ENCODE measurements at places on chromosomes 3 and 15. TPM values are rescaled to one million over a fixed set of nuclear protein-coding genes. Genes with fewer than 3 reads are reported as not detected.
A peak's percentile ranks its signal among the peaks of the same experiment; 100 is the strongest.

DNA sequence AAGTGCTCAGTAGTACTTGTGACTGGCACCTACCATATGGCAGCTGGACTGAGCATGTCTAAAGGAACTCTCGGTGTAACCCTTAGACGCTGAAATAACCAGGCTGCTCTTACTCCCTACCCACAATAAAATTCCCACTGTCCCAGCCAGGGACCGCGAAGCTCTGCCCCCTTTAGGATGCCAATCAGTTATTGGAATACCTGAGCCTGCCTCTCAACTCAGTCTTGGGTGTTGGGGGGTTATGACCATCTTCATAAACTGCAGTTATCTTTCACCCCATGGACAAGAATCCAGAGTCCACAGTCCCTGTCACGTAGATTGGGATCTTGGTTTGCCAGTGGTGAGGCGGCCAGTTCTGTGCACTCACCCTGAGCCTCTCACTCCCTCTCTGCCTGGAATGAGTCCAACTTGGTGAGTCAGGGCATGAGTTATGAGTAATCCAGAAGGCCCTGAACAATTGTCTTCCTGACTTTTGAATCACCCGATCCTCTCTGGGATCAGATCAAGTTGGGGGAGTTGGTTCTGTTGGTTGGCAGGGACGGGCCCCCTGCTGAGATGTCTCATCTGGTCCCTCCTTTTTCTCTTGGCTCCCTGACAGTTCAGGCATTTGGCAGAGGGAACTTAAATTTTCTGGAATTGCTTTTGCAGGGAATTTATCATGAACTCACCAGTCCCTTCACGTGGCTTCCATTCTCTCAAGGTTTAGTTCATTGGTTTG is 120.1 kb upstream of the UBE2E1 start:
- no peak for DNase-seq
- peaks cover 4% of the 10 kb centered on the region for H3K36me3 ChIP-seq
- no peak overlapping the region for H3K4me3 ChIP-seq
- H3K27me3 ChIP-seq, result no peaks in the 10 kb centered on the region
- no peak overlapping the region for H3K27ac ChIP-seq

- H3K4me3 ChIP-seq, result peak overlapping the region; percentile 92
- H3K27ac ChIP-seq, result peak overlapping the region; percentile 73
- H3K36me3 ChIP-seq, result peaks cover 3% of the 10 kb centered on the region
- DNase-seq, result no peak
- H3K27me3 ChIP-seq, result no peaks in the 10 kb centered on the region
These were observed 1.4 kb downstream of the CRTAP start for GRCh38 chr3:33115024-33115768.

- no peak overlapping the region for H3K4me3 ChIP-seq
- H3K27me3 ChIP-seq, result no peaks in the 10 kb centered on the region
- H3K4me1 ChIP-seq, result no peaks in the 10 kb centered on the region
- no peak for DNase-seq
- H3K27ac ChIP-seq, result no peak overlapping the region
- no peaks in the 10 kb centered on the region for H3K36me3 ChIP-seq
These were observed 425.2 kb downstream of the ZBTB20 start for GRCh38 chr3:114721864-114722263.

DNA sequence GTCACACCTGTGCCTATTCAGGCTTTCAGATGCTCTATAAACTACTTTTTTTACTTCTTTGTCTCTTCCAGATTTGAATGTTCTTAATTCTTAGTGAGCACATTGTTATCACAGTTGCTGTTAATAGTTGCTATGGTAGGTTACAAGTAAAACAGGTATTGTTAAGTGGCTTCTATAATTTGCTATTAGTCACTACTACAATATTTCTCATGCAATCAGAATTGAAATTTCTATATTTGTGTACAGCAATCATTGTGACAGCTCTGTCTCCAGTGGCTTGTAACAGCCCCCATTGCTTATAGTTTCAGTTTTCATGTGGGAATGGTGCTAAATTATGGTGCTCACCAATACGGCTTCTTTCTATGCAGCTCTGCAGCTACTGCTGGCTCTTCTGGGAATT is 318.4 kb upstream of the GOLIM4 start:
- no peak for DNase-seq
- no peak overlapping the region for H3K4me3 ChIP-seq
- peaks cover 5% of the 10 kb centered on the region for H3K36me3 ChIP-seq
- H3K27me3 ChIP-seq, result no peaks in the 10 kb centered on the region
- H3K27ac ChIP-seq, result no peak overlapping the region

GRCh38 chr3:101229681-101230080 is 90.7 kb downstream of the IMPG2 start:
- H3K27me3 ChIP-seq, result no peaks in the 10 kb centered on the region
- no peak overlapping the region for H3K27ac ChIP-seq
- no peak for DNase-seq
- peaks cover 4% of the 10 kb centered on the region for H3K36me3 ChIP-seq
- H3K4me1 ChIP-seq, result no peaks in the 10 kb centered on the region
- H3K4me3 ChIP-seq, result no peak overlapping the region

DNA sequence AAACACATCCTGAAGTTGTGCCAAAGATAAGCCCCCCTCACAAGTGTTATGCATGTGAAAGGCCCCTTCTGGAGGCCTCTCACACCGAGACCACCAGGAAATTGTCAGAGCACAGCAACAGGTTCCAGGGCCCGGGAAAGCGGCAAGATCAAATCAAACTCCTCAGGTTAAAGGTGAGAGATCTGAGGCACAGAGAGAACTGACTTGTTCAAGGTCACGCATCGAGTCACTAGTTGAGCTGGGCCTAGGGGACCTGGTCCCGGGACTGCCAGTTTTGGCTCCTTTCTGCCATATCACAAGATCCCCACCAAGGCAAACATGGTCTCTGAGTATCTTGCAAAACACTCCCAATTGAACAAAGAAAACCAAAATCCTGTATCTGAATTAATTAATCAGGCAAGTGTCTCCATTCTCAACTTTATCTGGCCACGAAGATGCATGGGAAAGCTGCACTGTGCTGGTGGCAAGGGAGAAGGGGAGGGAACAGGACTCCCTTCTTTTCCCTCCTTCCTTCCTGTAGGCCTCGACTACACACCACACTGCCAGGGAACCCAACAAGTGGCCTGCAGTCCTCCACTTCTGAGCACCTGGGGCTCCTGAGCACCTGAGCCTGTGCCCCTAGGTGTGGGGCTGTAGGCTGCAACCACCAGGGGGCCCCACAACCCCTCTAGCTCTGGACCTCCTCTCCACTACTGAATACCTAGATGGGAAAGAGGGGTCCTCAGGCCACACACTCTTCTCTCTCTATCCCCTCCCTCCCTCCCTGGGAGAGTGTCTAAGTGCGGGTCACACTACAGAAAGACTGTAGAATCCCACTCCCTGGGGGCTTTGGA is 37.3 kb downstream of the ANP32A start:
- H3K4me3 ChIP-seq, result no peak overlapping the region
- H3K36me3 ChIP-seq, result peaks cover 26% of the 10 kb centered on the region
- DNase-seq, result no peak
- H3K4me1 ChIP-seq, result peaks cover 9% of the 10 kb centered on the region
- H3K27me3 ChIP-seq, result no peaks in the 10 kb centered on the region
- H3K27ac ChIP-seq, result peak overlapping the region; percentile 89

GRCh38 chr15:77002954-77003912 is 8.3 kb downstream of the PSTPIP1 start:
- H3K4me1 ChIP-seq, result no peaks in the 10 kb centered on the region
- no peaks in the 10 kb centered on the region for H3K27me3 ChIP-seq
- H3K27ac ChIP-seq, result peak overlapping the region; percentile 83
- no peak for DNase-seq

DNA sequence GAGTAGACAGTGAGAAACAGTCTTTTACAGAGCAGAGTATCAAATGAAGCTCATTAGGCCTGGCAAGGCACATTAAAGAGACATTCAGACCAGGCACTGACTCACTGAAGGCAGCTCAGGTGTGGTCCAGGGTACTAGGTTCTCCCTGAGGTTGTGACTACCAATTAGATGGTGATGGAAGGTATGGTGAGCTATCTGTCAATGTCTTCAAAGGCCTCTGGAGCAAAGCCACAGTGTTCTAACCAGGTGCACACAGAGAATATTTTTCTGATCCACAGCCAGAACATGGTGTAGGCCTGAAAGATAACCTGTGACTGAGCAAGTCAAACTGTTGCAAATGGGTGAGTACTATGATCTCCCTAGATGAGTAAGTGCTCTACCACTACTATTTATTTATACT is 51.5 kb downstream of the EOMES start:
- H3K27ac ChIP-seq, result no peak overlapping the region
- DNase-seq, result no peak
- H3K36me3 ChIP-seq, result no peaks in the 10 kb centered on the region

DNA sequence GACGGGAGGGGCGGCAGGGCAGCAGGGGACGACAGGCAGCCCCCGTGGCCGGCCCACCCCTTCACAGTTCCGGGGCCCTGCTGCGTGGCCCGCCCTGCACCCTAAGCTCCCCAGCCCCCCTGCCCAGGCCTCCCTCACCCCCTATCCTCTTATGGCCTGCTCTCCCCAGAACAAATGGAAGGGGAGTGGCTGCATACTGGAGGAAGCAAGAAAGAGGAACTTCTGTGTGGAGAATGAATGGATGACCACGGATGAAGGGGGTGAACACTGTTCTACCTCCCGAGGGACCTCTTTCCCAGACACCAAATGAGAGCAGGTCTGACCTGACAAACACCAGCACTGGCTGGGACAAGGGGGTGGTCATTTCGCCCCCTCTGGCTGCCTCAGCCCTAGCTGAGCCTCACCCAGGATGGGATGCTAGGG is 25.0 kb downstream of the SEC61A1 start:
- peak overlapping the region; percentile 61 for H3K4me3 ChIP-seq
- DNase-seq, result no peak
- peaks cover 13% of the 10 kb centered on the region for H3K4me1 ChIP-seq
- peaks cover 6% of the 10 kb centered on the region for H3K36me3 ChIP-seq
- H3K27ac ChIP-seq, result no peak overlapping the region

C3orf20 gene
- total RNA-seq, result not detected

TMEM39A gene
- 43.9 TPM for total RNA-seq

CHAC1 gene
- total RNA-seq, result 6.8 TPM

RTP1 gene
- not detected for total RNA-seq

DZIP1L gene
- 28.1 TPM for total RNA-seq

SNX22 gene
- 12.9 TPM for total RNA-seq

PROS1 gene
- 12.0 TPM for total RNA-seq

GPR171 gene
- not detected for total RNA-seq

All from neural crest cell (in vitro differentiated cells).